Amygdala (tissue), 56 donors: ENCODE measurements at places on chromosomes 13 and 19.

- DNase-seq = no peak
Observed at GRCh38 chr13:36806102-36806501, 12.9 kb upstream of the RFXAP start.

DNA sequence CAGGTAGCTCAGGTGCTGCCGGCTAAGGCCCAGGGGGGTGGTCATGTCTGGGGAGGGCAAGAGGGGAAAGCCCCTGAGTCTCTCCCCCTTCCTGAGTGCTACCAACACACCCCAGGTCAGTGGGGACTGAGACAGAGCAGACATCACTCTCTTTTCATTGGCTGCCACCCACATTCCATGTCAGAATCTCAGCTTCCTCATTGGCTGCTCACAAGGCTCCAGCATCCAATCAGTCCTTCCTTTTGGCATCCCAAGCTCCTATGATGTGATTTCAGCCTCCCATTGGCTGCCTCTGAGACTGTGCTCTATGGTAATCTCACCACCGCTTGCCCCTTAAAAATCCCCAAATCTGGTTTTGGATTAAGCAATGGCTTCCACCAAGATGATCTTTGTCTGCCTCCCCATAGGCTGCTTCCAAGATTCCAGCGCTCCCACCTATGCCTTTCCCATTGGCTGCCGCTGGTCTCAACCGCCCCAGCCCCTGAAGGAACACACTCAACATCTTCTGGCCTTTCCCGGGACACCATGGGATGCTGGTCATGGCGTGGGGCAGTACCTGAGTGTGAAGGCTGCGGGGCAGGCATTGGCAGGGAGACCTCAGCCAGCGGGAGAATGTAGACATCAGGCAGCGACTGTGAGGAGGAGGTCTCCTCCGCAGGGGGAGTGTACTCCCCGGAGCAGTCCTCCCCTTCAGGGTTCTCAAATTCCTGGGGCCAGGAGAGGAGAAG is 2.0 kb downstream of the LMTK3 start:
- no peak for DNase-seq

DNA sequence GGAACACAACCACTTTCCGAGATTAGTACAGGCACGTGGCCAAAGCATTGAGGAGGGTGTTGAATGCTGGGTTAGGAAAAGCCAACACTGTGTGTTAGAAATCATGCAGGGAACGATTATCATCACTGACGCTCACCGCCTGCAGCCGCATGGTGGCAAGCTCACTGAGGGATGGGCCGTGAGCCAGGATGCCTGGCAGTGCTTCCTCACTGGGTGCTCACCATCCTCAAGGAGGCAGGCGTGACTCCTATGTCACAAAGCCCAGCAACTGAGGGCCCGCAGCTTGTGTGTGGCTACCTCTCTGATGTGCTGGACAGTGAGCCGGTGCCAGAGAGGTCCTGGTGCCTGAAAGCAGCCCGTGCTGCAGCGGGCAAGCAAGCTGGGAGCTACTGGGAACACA is 30.4 kb upstream of the TIMM44 start:
- peak; percentile 58 for DNase-seq

DNA sequence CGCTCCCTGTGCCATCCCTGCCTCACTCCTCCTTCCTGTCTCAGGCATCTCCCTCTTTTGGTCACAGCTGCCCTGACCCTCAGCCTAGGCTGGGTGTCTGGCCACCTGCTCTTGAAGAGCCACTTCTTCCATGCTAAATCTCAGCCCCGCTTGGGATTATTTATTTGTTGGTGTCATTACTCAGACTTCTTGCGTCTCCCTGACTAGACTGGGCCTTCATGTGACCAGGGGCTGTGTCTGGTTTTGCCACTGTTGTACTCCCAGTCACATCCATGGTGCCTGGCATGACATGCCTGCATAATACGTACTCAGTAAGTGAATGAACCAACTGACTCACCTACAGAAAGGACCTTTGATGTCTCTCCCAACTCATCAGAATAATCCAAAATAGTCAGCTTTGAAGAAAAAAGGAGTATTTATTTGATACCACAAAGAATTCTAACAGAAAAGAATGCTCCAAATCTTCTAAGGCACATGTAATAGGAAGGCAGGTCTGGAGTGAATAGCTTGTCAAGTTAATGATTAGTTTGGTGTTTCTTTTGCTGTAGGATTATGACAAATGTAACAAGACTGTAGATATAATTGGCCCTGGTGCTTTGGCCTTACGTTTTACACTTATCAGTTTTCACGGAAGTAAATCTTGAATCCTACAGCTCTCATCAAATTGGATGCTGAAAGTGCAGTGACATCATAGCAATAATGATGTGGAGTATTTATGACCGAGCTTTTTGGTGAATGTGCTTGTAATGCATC is 84.0 kb downstream of the ALOX5AP start:
- DNase-seq = no peak
